ENCODE measurements at places on chromosomes 2 and 18.

GRCh38 chr2:1141079-1141478 is 190.4 kb downstream of the SNTG2 start:
- DNase-seq: no peak

DNA sequence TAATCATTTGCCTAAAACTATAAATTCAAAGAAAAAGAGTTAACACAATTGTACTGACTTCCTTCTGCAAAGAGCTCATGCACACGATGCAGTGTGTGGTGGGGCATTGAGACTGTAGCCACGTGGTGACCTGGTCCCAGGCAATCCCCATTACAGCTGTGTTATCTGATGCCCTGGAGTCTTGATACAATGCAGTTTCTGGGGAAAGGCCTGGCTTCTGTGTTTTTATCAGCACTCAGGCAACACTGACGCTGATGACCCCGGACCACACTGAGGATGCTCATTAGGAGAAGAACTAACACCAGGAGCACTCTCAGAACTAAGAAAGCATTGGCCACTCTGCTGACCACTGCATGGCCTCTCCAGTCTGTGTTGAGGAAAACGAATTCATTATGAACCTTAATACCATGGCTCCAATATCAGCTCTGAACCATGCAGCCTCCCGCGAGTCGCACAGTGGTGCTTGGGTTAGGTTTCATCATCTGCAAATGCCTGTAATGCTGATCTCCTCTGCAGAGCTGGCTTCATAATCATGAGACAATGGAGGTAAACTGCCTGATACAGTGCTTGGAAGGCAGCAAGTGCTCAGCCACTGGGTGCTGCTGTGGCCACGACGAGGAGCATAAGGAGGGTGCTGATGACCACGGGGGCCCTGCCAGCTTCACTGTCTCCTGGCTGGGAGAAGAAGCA is 218.5 kb downstream of the MYT1L start:
- DNase-seq: no peak

GRCh38 chr2:156437272-156437930 is 1.2 kb downstream of the GPD2 start:
- DNase-seq: no peak

DNA sequence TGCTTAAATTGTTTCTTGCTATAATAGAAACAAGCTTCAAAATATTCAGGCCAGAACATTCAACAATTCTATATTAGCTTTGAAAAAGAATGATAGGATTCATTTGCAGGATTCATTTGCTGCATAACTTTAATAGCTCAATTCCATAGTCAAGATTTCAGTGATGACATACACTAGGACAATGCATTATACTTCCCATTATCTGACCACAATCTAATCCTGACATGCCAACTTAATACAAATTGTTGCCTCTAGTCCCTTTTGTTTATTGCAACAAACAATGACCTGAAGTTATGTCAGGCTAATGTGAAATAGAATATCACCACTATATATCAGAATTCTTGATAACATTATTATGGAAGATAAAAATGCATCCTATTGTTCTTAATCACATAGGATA is 169.4 kb downstream of the DNAH7 start:
- no peak for DNase-seq

GRCh38 chr2:50957896-50958295 is 74.0 kb downstream of the NRXN1 start:
- no peak for DNase-seq

DNA sequence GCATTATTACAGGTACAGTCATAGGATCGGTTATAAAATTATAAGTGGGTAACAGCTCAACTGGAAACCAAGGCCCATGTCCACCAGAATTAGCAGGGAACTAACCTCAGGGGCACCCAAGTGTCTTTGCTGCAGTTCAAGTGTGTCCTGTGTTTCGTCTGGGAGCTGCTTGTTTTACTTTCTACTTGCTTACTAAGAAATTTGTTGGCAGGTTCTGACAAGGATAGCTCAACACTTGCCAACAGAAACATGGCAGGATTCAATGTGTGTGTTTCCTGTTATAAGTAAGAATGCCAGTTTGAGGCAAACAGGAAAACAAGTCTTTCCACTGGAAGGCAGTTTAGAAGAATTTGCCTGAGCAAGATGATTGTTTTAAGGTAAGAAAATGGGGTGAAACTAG is 104.5 kb downstream of the EPHA4 start:
- no peak for DNase-seq

DNA sequence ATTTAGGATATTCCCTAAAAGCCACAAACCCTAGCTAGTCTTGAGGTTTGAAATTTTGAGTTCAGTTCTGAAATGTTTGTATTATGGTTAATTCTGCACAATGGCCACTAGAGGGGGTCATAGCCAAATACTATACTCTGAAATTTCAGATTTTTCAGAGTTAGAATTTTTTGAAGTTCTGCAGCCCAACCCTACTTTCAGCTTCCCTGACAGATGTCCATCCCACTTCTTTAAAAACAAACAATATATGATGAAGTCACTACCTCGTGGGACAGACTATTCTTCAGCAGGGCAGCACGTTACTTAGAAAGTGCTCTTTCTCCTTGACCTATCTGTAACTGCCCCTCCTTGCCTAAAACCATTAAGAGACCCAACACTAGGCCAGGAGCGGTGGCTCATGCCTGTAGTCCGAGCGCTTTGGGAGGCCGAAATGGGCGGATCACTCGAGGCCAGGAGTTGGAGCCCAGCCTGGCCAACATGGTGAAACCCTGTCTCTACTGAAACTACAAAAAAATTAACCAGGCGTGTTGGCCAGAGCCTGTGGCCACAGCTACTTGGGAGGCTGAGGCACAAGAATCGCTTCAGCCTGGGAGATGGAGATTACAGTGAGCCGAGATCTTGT is 48.2 kb upstream of the PAPOLG start:
- no peak for DNase-seq

DNA sequence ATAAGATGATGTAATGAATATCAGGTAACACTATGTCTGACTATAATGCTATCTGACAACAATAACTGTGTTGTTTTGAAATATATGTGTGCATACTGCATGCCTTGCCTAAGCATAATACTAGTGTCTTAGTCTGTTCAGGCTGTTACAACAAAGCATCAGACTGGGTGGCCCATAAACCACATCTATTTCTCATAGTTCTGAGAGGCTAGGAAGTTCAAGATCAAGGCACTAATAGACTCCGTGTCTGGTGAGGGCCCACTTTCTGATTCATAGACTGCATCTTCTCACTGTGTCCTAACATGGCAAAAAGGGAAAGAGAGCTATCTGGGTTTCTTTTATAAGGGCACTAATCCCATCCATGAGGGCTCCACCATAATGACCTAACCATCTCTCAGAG is 80.1 kb downstream of the SUCLG1 start:
- no peak for DNase-seq

DNA sequence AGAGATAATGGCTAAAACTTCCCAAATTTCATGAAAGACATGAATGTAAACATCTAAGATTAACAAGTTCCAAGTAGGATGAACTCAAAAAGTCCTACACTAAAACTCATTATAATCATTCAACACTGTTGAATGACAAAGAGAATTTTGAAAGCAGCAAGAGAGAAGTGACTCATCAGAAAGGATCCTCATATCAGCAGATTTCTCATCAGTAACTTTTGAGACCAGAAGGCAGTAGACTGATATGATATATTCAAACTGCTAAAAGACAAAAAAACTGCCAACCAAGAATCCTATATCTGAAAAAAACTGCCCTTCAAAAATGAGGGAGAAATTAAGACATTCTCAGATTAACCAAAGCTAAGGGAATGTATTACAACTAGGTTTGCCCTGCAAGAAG is 130.6 kb upstream of the OTX1 start:
- DNase-seq: no peak

DNA sequence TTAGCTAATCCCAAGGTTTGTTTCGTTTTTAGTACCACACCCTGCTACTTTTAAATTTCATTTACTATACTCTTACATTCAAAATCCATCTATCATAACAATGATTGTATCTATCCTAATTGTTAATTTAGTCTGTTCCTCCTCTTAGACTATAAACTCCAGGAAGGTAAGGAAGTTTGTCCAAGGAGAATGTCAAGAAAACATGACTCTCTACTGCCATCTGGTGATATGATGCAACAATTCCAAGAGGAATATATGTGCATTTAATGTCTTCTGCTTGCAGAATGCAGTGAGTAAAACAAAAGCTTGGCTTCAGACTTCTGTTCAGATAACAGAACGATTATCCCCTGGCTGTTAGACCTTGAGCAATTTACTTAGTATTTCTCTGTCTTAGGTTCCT is 1267.1 kb downstream of the LRP1B start:
- DNase-seq: no peak

DNA sequence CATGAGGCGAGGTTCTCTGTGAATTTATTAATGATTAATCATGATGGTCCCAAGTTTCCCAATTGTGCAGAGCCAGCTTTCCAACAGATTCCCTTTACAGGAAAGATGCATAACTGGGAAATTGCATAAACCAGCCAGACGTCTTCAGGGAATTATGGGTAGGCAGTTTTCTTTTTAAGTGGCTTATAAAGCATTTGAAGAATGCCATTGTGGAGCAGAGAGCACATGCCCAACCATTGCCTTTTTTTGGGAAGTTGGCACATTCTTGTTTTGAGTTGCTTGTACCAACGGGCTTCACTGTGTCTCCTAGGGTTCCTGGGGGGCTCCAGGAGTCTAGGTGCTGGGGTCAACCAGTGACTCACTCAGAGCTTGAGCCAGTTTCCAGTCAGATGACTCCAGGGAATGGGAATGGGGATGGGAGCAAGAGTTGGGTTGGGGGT is 231.7 kb upstream of the FOSL2 start:
- no peak for DNase-seq

- DNase-seq: no peak
Measured at GRCh38 chr2:34401186-34401585, 802.1 kb upstream of the FAM98A start.

DNA sequence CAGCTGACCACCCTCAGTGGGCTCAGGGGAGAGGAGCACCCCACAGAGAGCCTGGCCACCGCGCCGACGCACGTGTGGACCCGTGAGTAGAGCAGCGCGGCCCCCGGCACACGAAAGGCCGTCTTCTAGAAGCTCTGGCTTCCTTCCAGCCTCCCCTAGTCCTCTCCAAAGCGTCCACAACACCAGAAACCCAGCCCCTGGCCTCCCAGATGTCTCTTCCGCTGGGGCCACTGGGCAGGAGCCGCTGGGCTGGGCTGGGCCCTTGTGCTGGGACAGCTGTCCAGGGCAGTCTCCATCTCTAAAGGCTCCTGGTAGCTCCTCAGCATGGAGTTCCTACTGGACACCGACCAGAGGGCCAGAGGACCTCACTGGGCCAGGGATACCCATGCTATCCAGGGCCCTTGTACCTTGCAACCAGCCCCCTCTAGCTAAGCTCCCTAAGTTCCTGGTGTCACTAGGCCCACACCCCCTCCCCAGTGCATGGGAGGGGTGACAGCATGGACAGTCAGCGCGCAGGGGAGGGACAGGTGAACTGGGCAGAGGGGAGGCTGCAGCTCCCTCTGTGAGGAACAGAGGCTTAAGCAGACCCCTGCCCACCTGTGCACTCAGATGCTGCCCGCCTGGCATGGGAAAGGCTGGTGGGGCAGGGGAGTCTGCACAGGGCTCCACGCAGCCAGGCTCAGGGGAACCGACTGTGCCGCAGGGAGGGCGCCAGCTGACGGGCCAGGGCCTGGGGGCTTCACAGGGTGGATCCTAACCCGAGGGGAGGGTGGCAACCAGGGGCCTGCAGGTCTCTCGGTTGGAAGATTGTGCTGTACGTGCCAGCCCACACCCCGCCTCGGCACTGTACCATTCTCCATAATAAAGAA is 32.9 kb downstream of the MTERF4 start:
- DNase-seq: no peak

GRCh38 chr2:127449414-127449813 is 31.2 kb downstream of the PROC start:
- DNase-seq: no peak

GRCh38 chr2:218404351-218405085 is 4.8 kb downstream of the CTDSP1 start:
- DNase-seq: no peak

DNA sequence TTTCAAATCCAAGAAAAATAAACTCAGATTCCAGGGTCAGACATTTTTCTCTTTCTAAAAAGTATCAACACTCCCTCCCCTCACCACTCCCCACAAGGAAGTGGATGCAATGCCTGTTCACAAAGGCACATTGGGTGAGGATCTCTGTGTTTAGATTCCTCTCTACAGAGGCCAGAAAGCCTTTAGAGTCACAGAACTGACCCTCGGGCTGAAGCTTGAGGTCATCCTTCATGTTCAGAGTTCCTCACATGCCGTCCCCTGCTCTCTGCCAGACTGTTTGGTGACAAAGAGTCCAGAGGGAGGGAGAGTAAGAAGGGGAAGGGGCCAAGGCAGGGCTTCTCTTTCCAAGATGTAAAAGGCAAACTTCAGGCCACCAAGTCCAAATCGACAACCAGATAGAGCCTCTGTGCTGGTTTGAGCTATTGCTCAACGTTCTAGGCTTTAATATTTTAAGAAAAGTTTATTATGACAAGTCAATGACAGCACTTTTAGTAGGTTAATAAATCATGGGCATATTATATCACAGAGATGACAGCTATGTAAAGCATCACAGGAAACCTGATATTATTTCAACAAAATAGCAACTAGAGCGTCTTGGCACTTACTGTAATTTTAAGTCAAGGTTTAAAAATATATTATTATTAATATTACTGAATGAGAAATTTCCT is 269.4 kb downstream of the ETAA1 start:
- no peak for DNase-seq

DNA sequence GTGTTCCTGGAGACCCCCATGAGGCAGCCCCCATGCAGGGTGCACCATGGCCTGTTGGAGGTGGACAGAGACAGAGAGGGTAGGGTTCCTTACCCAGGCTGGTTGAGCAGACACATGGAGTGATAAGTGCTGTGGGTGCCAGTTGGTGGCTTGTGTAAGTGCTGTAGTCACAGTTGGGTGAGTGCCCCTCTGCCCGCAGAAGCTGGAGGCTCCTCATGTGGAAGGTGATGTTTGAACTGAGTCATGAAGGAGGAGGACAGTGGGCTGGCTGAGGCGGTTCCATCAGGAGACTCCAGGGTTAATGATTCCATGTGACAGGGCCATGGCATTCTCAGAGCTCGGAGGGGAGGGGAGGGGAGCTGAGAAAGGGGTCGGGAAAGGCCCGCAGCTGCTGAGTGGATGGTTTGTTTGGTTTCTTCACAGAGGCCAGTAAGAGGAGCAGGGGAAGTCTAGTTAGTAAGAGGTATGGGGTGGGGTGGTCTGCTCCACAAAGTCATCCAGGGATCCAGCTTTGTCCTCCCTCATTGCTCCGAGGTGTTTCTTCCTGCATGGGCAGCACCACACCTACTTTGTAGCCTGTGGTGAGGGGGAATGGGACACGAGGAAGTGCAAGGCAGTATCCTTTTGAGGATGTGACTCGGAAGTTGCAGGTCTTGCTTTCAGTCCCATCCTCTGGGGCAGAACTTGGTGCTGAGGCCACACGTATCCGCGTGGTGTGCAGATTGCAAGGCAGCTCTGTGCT is 13.6 kb downstream of the IMPA2 start:
- no peak for DNase-seq

GRCh38 chr2:233414273-233414654 is 60.0 kb downstream of the DGKD start:
- DNase-seq: no peak

DNA sequence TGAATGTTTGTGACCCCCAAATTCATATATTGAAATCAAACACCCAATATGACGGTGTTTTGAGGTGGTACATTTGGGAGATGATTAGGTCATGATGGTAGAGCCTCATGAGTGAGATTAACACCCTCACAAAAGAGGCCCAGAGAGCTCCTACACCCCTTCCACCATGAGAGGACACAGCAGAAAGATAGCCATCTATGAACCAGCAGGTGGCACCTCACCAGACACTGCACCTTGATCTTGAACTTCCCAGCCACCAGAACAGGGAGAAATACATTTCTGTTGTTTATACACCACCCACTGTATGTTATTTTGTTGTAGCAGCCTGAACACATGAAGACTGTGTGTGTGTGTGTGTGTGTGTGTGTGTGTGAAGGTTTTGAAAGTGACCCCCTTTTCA is 58.1 kb downstream of the ST3GAL5 start:
- DNase-seq: no peak
